ENCODE measurements at places on chromosomes 5 and 9. TPM values are rescaled to one million over a fixed set of nuclear protein-coding genes. Genes with fewer than 3 reads are reported as not detected.
A peak's percentile ranks its signal among the peaks of the same experiment; 100 is the strongest.

- DNase-seq = no peak
These were observed 115.3 kb downstream of the TLE4 start for GRCh38 chr9:79687131-79687447.

Gene ZNF354C
- 5.7 TPM for total RNA-seq

- no peak for DNase-seq
These were observed 82.4 kb upstream of the ADAMTS2 start for GRCh38 chr5:179427676-179428056.

DNA sequence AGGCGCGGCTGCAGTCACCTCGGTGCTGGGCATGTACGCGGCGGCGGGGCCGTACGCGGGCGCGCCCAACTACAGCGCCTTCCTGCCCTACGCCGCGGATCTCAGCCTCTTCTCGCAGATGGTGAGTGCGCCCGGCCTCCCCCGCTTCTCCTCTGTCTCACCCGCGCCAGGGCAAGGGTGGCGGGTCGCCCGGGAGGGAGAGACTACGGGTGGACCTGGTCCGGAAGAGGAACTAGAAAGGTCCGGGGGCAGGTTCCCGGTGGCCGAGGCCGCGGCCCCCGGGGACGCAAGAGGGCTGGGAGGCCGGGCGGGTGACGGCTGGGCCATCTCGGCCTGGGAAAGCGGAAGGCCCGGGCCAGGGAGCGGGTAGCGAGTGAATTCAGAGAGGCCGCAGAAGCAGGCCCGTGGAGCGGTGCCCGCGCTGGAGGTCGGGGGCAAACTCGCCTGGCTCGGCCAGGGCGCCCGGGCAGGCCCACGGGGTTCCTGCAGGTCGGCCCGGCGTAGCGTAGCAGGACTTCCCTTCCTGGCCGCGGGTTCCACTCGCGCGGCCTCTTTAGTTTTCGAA is 711 bp downstream of the IRX1 start:
- DNase-seq = no peak

DNA sequence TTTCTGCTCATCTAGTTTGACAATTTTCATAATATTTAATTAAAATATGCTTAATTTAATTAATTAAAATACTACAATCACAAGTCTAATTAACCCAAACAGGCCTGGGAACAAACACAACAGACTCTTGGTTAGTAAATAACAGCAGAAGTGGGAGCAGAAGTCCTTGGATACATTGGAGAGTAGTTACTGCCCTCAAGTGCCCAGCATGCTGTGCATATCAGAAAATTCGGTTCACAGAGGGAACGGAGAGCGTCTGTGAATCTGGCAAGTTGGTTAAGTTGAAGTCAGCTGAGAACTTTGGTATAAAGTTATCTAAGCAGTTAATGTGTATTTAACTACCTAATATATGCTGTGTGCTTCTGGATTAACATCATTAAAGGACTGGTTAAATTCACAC is 87.0 kb upstream of the ATG10 start:
- DNase-seq = no peak

Gene HAVCR2
- 5.6 TPM for total RNA-seq

Gene CTNND2
- total RNA-seq = 8.0 TPM

DNA sequence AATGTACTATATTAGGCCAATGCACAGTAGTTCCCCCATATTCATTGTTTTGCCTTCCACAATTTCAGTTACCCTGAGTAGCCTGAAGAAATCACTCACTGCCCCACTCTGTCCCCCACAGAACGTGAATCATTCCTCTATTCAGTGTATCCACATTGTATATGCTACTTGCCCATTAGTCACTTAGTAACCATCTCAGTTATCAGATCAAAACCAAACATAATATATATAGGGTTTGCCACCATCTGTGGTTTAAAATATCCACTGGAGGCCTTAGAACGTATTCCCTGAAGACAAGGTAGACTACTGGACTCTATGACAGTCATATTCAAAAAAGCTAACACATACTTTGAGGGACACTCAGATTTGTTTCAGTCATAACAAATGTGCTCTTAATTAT is 465.7 kb upstream of the RGMB start:
- DNase-seq = no peak

GRCh38 chr5:35188031-35188457 is 42.2 kb downstream of the PRLR start:
- peak; percentile 56 for DNase-seq

- DNase-seq = no peak
These were observed 221.3 kb downstream of the GRIA1 start for GRCh38 chr5:153711755-153712154.

Gene SAPCD2
- 1.6 TPM for total RNA-seq

- no peak for DNase-seq
These were observed 1.8 kb upstream of the EGR1 start for GRCh38 chr5:138463419-138464007.

DNA sequence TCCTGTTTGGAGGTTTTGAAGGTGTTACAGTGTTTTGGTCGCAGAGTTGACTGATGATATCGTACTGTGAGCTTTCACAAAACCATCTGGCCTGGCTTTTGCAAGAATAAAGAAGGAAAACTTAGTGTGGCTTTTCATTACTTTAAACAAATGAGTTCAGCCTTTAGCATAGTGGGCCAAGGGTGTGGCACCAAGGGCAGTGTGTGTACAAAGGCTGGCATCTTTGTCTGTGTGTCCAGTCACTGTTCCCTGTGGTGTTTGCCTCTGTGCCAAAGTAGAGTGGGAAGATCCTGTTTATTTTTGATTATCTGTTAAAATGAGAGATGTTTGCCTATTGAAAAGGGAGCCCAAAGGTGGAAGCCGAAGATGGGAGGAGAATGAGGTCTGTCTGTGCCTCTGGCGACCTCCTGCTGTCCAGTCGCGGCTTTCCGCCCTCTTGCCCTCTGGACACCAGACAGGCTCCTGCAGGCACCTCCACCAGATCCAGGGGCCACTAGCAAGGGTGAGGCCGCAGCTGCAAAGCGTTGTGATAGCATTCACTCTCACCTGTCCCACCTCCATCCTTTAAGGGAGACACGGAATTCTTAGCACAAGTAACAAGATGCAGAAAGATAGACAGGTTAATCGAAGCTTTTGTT is 113.7 kb downstream of the TRIO start:
- no peak for DNase-seq

- no peak for DNase-seq
These were observed 13.5 kb upstream of the AGXT2 start for GRCh38 chr5:35061211-35061770.

Gene SREK1IP1
- total RNA-seq = 14.8 TPM

Gene SHC3
- total RNA-seq = 4.7 TPM

Gene CKMT2
- total RNA-seq = 6.6 TPM

DNA sequence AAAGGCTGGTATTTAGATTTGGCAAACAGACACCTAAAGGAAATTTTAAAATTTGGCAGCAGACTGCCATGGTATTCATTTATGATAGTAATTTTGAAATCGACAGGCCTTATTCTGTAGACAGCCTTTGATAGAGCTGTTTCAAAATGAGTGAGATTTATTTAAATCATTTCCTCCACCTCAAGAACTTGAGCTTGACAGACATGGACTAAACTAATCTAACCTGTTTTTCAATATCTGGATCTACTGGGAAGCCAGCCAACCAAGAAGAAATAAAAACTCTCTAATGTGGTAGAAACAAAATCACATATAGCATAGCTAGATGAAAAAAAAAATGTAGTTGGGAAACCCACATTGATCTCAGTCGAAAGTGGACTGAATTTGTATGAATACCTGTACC is 56.9 kb upstream of the RASA1 start:
- no peak for DNase-seq

DNA sequence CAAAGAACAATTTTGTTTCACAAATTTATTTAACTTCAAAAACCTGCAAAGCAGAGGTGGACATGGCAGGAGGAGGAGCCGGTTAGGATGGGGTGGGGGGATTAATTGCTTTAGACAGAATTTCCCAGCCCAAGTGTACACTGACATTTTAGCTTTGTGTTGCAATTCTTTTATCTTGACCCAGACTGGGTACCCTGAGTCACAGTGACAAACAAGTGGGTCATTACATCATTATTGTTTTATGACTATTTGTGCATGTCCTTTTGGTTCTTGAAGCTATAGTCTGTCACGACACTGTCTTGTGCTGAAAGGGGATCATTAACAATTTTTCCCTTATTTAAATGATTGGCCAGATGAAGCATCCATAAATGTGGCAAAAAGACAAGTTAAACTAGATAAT is 84.5 kb upstream of the VCAN start:
- DNase-seq = no peak

Gene PPP2R2B
- 25.9 TPM for total RNA-seq

GRCh38 chr9:97299809-97300414 is 7.5 kb upstream of the CCDC180 start:
- no peak for DNase-seq

DNA sequence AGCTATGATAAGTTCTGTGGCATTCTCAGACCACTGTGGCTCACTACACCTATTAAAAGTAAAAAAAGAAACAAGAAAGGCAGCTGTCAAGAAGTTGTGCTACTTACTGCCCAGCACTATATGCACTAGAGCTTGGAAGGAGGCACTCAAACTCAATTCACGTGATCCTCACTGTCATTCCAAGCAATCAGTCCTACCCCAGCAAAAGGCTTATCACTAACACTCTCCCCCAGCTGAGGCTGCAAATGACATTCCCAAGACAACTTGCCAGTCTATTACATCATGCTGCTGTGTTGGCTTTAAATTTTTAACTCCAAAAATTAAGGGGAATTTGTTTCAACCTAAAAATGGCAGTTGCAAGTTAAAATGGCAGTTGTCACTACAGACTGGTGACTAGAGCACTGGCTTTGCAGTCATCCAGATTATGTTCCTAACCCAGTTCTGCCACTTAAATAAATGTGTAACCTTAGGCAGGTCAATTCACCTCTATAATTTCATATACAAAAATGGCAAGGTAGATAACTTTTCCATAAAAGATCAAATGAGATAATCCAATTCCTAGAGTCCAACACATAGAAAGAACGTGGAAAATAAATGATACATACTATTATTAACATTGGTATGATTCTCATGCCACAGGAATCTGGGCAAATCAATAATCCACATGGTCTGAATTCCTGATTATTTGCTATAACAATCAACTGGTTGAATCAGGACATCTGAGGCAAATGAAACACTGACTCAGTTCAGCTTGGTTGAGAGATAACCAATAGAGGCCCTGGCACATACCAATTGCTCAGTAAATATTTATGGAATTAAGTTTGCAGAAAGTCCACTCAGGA is 52.4 kb downstream of the FBXW11 start:
- DNase-seq = no peak

GRCh38 chr9:98287384-98287783 is 31.9 kb upstream of the TBC1D2 start:
- no peak for DNase-seq

Gene BARX1
- total RNA-seq = not detected

DNA sequence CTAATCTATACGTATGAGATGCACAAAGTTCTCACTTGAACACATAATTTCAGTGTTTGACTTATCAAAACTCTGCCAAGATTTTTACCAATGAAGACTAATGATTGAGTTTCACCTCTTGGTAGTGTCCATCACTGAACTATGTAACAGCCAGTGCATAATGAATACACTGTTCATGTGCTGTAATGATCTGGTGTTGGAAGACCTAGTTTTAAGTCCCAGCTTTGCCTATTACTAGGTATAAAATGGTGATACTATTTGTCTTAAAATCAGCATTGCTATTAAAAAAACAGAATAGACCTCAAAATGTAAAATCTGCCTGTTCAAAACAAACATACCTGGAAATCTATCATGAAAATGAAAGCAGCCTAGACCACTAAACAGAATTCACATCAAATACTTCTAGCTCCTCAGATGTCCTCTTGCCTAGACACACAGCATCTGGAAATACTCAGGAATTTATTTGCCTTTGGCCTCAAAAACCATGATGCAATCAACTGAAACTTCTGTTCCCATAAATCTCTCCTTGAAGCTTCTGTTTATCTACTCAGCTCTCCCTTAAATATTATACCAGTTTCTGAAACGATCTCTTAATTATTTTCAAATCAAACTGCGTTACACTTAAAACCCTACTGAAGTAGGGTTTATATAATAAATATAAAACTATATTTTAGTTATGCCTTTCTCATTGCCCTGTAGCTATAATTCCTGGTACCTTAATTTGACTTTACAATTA is 38.1 kb downstream of the MRPS27 start:
- DNase-seq = no peak

DNA sequence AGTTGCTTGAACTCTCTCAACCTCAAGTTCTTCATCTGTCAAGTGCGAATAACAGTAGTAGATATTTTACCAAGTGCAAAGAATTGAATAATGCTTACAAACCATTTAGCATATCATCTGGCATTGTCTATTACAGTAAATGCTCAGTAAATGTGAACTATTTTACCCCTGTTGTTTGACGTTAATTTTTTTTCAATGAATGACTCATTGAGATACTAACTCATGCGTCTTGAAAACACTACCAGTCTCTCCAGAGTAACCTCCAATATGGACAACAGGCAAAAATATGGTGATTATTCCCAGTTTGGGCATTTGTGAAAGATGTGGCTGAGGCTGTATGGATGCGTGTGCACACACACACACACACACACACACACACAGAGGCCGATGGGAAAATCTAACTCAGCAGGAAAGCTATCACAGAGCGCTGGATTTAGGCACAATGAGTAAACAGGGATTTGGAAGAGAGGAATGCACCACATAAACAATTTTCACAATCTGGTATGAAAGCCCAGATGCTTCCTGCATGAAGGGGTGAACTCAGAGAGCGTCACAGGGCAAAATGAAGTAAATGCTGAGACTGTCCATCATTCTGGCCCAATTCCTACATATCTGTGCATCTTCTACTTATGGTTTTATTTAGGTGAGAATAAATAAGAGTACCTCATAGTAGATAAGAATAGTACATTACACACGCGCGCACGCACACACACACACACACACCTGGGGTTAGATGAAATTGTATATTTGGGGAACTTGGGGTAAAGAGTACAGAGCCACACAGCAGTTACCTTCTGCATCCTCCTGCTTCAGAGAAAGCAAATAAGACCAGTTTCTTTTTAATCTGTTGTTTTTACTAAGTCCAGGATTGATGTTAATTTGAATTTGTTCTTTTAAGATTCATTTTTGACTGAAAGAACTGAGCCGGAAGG is 128.7 kb downstream of the PALM2AKAP2 start:
- no peak for DNase-seq

DNA sequence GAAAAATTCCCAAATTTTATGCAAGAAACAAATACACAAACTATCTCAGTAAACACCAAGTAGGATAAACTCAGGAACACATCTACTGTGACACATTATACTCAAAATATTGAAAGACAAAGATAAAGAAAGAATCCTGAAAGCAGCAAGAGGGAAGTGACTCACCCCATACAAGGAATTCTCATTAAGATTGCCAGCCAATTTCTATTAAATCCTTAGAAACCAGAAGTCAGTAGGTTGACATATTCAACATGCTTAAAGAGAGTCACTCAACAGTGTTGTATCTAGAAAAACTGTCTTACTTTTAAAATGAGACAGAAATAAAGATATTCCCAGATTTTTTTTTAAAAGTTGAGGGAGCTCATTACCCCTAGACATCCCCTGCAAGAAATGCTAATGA is 15.5 kb downstream of the SPATA31E1 start:
- no peak for DNase-seq

Measured in ureter (tissue), 1 donor.